Breast epithelium (tissue), 4 donors: ENCODE measurements at places on chromosomes 11 and 22. TPM values are rescaled to one million over a fixed set of nuclear protein-coding genes. Genes with fewer than 3 reads are reported as not detected.

DNA sequence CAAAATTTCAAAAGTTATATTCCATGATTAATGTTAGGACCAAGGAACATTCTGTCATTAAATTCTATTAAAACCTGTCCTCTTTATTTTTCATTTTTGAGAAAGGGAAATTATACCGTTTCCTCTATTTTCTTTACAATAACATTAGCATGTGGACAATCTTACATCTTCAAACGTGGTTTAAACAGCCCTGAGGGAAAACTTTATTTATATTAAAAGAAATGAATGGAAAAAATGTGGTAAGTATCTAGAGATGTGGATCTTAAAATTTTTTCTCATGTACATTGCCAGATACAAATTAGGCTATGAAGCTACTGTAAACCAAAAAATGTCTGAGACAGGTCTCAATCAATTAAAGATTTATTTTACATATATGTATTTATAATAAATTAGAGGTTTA lies 18.9 kb upstream of the FIBIN start:
- DNase-seq, result no peak

DNA sequence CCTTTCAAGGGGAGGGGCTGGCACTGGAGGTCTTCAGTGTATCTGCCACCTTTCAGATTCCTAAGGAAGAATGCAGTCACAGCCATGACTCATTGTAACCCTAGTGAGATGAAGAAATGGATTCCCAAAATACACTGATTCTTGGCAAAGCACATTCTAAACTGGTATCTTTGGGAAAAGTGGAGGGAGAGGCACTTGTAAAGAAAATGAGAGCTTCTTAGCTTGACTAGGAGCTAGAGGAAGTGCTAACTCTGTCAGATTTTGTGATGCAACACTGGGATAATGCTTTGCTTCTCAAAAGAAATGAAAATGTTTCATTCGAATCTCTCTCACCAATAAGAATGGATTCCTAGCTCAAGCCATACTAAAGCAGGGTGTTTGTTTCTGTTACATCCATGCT lies 14.3 kb downstream of the NRIP3 start:
- no peak for DNase-seq

POLD4 gene
- 48.7 TPM for total RNA-seq

ACR gene
- total RNA-seq, result 0.44 TPM

CASP5 gene
- not detected for total RNA-seq
